ENCODE measurements at places on chromosomes 3 and 15. TPM values are rescaled to one million over a fixed set of nuclear protein-coding genes. Genes with fewer than 3 reads are reported as not detected.

- DNase-seq, result no peak
These were observed 46.2 kb downstream of the DPH6 start for GRCh38 chr15:35499723-35500122.

- DNase-seq, result no peak
These were observed 461 bp downstream of the SECISBP2L start for GRCh38 chr15:49045751-49046219.

DNA sequence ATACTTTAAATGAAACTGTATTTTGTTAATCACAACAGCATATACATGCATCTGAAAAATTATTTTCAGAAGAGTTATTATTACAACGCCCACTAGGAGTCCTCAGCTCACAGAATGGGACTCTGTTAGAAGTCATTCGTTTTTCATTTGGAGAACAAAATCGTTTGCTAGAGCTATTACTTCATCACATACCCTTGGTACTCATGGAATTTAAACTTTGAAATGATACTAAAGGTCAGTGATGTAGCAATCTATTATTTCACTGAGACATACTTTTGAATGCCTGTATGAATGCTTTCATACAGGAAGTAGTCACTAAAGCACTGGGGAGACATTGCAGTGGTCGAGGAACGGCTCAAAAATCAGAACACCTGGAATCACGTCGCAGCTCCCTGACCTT lies 198.1 kb downstream of the MBNL1 start:
- DNase-seq, result no peak

The THPO gene
- 0.74 TPM for total RNA-seq

The EFHB gene
- total RNA-seq, result 0.49 TPM

The GRIP2 gene
- 0.98 TPM for total RNA-seq

Data from vagina (tissue), 2 donors.